ENCODE measurements at places on chromosomes 1 and 21. TPM values are rescaled to one million over a fixed set of nuclear protein-coding genes. Genes with fewer than 3 reads are reported as not detected.

NBPF6 gene
- not detected for total RNA-seq

DNA sequence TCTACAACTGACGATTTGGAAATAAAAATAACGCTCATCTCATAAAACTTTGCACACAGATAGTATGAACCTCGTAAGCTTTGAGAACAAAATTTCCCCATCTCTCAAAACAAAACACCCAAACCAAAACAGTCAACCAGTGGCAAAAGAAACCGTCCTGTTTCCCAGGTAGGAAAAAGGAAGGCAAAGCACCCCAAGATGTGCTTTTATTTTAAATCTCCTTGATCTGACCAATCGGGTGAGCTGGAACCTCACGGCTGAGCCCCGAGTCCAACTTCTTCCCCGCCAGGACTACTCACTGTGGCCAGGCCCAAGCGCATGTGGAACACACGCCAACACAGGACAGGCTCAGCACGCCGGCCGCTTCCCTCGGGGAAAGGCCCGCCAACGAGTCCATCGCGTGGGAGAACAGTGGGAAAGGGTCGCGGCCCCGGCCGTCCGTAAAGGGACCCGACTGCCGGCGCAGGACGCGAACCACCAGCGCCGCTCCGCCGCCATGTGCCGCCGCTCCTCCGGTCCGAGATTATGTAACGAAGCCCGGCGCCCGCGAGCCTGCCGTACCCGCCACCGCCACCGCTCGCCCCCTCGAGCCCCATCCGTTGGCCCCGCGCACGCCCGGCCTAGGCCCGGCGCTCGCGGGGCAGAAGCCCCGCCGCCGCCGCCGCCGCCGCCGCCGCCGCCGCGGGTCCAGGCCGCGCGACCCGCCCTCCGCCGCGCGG is 759 bp downstream of the AHCTF1 start:
- no peaks in the 10 kb centered on the region for H3K27me3 ChIP-seq
- H3K4me3 ChIP-seq, result peak overlapping the region; percentile 94
- peak overlapping the region; percentile 76 for H3K27ac ChIP-seq

GRCh38 chr1:180976732-180977357 is 45.8 kb downstream of the STX6 start:
- H3K27ac ChIP-seq, result no peak overlapping the region
- no peaks in the 10 kb centered on the region for H3K27me3 ChIP-seq

- H3K27ac ChIP-seq, result no peak overlapping the region
- H3K4me1 ChIP-seq, result no peaks in the 10 kb centered on the region
- H3K4me3 ChIP-seq, result no peak overlapping the region
- H3K36me3 ChIP-seq, result no peaks in the 10 kb centered on the region
Observed at GRCh38 chr21:35366394-35367080, 317.4 kb upstream of the RUNX1 start.

COA6 gene
- 10.0 TPM for total RNA-seq

DNA sequence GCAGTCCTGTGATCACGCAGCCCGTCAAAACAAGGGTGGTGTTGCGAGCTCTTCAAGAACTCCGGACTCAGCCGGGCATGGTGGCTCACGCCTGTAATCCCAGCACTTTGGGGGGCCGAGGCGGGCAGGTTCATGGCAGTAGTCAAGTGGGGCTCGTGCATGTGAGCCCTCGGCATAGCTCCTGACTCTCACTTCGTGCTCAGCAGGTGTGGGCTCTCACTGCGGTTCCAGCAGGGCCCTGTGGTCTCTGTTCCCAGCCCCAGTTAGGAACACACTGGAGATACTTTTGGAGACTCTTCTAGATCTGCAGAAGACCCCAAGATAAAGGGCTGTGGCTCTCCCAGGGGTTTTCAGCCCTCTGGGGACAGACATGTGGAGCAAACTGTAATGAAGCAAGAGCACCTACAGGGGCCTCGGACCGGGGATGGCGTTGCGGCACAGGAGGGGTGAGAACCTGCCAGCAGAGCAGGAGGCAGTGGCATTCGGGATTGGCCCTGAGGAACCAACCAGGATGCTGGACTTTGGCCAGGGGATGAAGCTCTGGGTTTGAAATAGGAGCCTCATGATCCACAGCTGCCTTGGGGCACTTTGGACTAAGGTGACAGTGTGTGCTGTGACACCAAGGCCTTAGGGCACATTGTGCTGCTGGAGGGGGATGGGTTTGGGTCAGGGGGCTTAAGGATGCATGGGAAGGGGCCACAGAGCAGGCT is 443.2 kb downstream of the CAMTA1 start:
- no peak overlapping the region for H3K27ac ChIP-seq
- DNase-seq, result no peak
- no peaks in the 10 kb centered on the region for H3K4me1 ChIP-seq
- no peaks in the 10 kb centered on the region for H3K36me3 ChIP-seq

DNA sequence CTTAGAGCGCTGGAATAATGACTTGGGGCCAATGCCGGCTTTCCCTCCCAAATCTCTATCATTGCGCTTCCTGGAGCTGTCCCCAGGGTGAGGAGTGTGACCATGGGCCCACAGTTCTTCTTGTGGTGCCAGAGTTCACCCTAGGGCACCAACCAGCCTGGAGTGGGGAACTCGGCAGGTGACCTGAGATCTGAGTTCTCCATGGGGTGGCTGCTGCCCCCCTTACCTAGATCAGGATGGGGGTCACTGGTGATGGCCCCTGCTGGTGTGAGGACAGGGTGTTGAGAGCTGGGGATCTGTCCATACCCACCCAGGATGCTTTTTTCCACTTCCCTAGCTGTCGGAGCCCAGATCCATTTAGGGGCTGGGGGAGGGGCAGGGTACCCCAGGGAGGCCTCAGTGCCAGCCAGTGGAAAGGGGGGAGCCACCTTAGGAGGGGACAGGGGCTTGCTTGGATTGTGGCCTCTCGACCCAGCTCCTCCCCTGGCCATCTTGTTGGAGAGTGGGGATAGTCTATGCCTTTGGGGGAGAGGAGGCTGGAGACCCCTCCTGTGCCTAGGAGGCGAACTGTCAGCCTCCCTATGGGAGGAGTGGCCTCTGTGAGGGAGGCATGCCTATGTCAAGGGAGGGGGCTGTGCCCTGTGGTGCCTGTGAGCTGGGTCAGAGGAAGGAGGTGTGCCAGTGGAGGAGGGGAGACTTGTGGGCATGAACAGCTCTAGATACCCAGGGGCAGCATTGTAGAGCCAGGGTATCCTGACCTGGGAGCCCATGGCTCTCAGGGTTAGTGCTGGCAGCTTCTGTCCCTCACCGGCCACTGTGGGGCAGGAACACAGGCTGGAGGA is 1.7 kb downstream of the FOXO6 start:
- H3K27ac ChIP-seq, result no peak overlapping the region
- DNase-seq, result no peak
- no peak overlapping the region for H3K4me3 ChIP-seq
- peaks cover 38% of the 10 kb centered on the region for H3K27me3 ChIP-seq

DNA sequence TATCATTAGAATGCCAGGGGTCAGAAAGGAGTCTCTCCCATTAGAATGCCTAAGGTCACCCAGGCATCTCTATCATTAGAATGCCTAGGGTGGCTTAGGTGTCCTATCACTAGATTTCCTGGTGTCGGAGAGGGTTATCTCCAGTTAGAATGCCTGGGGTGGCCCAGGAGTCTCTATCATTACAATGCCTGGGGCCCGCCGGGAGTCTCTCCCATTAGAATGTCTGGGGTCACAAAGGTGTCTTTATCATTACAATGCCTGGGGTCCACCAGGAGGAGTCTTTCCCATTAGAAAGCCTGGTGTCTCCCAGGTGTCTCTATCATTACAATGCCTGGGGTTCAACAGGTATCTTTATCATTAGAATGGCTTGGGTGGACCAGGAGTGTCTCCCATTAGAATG is 56.2 kb downstream of the RNF187 start:
- H3K27me3 ChIP-seq, result peaks cover 14% of the 10 kb centered on the region
- H3K4me1 ChIP-seq, result no peaks in the 10 kb centered on the region
- no peak overlapping the region for H3K27ac ChIP-seq
- no peak overlapping the region for H3K4me3 ChIP-seq
- DNase-seq, result no peak

AKNAD1 gene
- total RNA-seq, result not detected

DNA sequence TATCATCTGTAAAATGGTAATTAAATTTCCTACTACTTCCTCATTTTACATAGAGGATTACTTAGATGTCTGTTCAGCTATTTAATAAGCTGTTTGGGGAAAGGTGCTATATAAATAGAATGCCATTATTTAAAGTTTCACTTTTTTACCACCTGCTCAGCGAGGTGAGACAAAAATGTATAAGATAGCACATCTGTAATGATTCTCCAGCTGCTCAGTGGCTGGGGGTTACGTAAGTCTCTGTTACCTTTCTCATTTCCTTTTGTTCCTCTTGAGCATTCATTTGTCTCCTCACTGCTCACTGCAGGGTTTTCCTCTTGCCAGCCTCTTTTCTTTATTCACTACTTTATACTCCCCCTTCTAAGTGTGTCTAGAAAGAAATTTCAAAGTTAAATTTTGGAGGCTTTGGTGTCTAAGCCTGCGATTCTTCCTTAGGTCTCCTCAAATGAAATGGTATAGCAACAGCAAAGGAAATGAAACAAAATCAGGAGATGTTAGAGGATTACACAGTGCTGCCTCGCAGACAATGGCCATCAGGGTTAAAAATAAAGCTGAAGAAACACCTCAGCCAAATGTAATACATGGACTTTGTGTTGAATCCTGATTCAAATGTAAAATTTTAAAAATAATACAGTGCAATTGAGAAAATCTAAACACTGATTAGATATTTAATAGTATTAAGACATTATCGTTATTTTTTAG is 6.8 kb downstream of the RGS8 start:
- H3K4me1 ChIP-seq, result peaks cover 3% of the 10 kb centered on the region
- no peak overlapping the region for H3K27ac ChIP-seq
- H3K4me3 ChIP-seq, result no peak overlapping the region

DNA sequence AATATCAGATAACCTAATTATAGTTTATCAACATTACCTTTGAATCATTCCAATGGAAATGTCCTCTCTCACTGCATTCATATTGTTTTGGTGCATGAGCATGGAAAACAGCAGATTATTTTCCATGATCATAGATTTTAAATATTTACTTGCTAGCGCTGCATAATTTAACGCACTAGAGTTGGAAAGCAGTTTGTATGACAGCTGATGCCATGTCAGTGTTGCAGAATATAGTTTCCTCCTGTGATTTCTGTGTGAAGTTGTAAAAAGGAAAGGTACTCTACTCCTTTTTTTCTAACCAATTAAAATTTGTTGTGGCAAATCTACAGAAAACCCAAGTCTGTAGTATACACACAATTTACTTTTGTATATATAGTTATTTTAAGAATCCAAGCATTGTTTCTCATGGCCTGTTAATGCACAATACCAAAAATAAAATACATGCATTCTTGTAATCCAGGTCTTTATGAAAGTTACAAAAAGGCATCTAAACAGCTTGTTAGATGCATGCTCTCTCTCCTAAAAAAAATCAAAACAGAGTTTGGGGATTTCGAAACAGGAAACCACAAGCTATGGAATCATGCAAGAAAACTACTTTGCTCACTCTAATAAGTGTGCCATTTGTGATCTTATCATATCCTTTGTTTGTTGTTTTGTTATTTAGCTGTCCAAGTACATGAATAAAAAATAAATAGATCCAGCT is 1.9 kb upstream of the ATG4C start:
- no peaks in the 10 kb centered on the region for H3K36me3 ChIP-seq
- no peaks in the 10 kb centered on the region for H3K27me3 ChIP-seq
- peaks cover 10% of the 10 kb centered on the region for H3K4me1 ChIP-seq

DNA sequence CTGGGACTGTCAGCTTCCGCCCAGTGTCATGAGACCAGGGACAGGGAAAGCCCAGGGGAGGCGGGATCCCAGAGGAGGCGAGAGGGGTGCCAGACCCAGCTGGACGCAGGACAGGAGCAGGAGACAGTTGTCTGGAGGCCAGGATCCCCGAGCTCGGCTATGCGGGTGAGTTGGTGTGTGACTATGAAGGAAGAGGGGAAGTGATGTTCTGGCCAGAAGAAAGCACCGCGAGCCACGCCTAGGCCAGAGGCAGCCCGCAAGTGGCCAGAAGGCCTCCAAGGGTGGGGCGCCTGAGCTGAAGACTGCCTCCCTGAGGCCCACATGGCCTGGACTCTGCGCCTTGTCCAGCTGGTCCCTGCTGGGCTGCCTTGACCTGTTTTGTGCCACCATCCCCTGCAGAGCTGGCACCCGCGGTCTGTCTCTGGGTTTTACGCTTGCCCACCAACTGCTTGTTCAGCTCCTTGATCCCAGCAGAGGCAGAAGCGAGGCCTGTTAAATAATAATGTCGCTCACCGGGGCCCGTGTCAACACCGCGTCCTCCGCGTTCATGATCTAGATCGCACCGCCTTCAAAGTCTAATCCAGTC is 85.2 kb upstream of the ACTL8 start:
- H3K27me3 ChIP-seq, result no peaks in the 10 kb centered on the region
- no peak overlapping the region for H3K27ac ChIP-seq
- DNase-seq, result no peak
- H3K4me3 ChIP-seq, result no peak overlapping the region
- H3K4me1 ChIP-seq, result no peaks in the 10 kb centered on the region

- H3K27ac ChIP-seq, result no peak overlapping the region
- H3K36me3 ChIP-seq, result no peaks in the 10 kb centered on the region
- H3K4me1 ChIP-seq, result no peaks in the 10 kb centered on the region
- peaks cover 4% of the 10 kb centered on the region for H3K27me3 ChIP-seq
- H3K4me3 ChIP-seq, result no peak overlapping the region
Observed at GRCh38 chr1:44078104-44078503, 40.5 kb upstream of the KLF17 start.

- H3K4me1 ChIP-seq, result peaks cover 24% of the 10 kb centered on the region
- no peaks in the 10 kb centered on the region for H3K36me3 ChIP-seq
- H3K27me3 ChIP-seq, result no peaks in the 10 kb centered on the region
- no peak overlapping the region for H3K27ac ChIP-seq
Observed at GRCh38 chr1:231036416-231036815, 3.6 kb downstream of the FAM89A start.

DNA sequence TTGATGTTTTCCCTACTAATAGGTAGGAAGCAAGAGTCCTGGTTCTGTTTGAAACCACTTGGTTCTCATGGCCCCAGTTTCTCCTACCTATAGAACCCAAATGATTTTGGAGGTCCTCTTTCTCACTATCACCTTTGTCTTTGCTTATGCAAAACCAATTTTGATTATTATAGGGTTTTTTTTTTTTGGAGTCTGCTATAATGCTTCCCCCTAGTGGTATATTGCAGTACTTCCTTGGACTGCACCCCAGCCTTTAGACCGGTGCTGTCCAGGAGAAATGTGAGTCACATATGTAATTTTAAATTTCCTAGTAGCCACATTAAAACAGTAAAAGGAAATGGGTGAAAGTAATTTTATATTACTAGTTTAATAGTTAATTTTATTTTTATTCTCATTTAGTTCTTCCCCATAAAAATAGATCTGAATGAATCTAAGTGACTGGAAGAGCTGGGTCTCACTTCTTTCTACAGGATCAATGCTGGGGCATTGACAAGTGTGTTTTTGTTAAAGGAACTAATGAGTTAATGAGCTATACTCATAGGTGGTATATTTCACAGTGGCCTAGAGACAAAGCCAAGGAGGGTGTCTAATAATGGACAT is 10.6 kb downstream of the FCMR start:
- H3K27me3 ChIP-seq, result no peaks in the 10 kb centered on the region
- no peak for DNase-seq
- peaks cover 93% of the 10 kb centered on the region for H3K36me3 ChIP-seq

All from CD4-positive, alpha-beta T cell (primary cell).